Stimulated activated CD4-positive, alpha-beta T cell treated with anti-CD3 and anti-CD28 coated beads, TNF-alpha, amount 100 ng/mL, for 1 hour (primary cell): ENCODE measurements at places on chromosomes 1 and 21.
A peak's percentile ranks its signal among the peaks of the same experiment; 100 is the strongest.

- DNase-seq = no peak
Observed at GRCh38 chr1:11027316-11027715, 14.9 kb downstream of the TARDBP start.

- no peak for DNase-seq
Observed at GRCh38 chr1:59071289-59071688, 225.6 kb upstream of the FGGY start.

DNA sequence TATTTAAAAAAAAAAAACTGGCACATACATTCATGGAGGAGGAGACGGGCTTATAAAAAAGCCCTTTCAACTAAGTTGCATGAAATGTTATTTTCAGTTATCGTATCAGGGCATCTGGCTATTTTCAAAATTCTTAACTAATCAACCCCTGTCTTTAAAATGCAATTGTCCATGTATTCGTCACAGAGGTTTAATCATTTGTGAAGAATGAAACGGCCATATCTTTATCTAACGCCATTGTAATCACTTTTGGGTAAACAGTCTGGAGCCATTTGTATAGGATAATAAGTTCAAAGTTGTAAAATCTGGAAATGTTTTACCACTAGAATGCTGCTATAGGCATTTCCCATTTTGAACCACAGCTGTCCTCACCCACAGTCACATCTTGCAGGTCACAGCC, 30.4 kb downstream of the SLC30A10 start:
- DNase-seq = no peak

GRCh38 chr1:31198600-31198999, 41.1 kb downstream of the NKAIN1 start:
- no peak for DNase-seq

GRCh38 chr1:54359393-54360162, 46.6 kb downstream of the SSBP3 start:
- no peak for DNase-seq

DNA sequence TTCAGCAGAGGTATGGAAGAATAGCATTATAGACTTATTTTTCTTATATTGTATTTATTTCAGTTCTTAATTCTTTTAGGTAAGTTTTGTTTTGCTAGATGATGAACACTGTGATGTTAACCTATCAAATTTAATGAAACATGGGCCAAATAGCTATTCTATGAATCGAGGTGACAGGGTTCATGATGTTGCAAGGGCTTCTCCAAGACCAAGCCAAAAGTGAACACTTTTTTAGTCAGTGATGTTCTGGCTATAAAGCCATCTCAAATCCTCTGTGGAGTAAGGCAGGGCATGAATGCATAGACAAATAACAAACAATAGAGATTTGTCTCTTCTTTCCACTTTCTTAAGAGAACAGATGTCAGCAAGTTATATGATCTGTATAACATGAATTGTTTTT, 26.7 kb downstream of the C1orf146 start:
- no peak for DNase-seq

GRCh38 chr1:21295002-21295401, 4.7 kb upstream of the ECE1 start:
- peak; percentile 30 for DNase-seq

DNA sequence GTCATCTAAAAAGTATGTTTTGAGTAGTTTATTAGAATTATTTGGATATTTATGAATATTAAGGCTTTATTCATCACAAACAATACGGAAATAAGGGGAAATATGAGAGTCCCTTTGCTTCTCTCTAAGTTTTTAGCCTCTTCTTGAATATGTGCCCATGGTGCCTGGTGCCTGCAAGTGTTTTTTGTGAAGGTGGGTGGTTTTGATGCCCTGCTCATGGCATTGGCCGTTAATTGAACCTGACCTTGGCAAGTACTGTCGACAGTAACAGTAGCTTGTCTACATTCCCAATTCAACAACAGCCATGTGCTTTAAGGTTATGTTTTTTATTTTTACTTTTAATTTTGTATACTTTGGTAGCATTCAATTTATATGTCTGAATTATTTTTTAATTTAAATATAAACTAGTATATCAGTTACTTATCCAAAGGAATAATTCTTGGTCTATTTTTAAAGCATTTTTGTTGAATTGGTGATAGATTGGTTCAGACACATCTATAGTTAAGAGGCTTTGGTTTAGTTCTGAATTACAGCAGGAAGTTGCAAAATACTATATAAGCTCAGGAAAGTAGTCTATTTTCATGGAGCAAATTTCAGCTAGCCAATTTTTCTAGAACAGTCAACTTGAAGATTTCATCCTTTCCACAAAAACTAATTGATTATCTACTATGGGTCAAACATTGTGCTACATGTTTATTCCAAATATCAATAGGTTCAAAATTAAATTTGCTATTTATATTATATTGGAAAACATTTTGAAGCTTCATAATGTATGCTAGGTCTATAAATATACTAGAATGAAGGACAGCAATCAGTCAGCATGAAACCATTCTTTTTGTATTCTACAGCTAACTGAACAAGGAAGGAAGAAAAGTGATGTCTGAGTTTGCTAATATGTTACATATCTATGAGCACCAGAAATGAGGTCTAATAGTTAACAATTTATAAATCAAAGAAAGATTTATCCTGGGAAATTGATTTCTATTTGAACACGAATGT, 184.4 kb downstream of the MRPL39 start:
- DNase-seq = no peak

GRCh38 chr21:31425138-31425537, 81.1 kb upstream of the TIAM1 start:
- DNase-seq = no peak

- no peak for DNase-seq
Observed at GRCh38 chr1:216221260-216221700, 202.0 kb downstream of the USH2A start.

DNA sequence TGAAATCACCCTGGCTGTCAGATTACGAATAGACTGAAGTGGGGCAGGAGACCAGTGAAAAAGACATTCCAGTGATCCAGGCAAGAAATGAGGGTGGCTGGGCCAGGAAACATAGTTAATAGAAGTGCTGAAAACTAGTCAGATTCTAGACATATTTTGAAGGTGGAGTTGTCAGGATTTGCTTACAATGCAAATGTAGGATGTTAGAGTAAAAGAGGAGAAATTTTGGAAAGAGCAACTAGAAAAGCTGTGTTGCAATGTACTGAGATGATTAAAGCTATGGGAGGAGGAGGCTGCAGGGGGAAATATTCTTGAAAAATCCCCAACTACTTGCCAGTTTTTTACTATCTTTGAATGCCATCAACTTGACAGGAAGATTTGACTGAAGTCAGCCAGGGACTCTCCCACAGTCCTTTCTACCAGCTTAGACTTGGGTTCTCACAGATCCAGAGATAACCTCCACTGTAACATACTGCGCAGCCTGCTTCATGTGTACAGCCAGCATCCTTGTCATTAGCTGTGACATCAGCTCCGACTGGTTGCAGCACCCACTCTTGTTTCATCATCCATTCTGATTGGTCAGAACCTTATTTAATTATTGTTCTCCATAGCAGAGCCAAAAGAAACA, 109.7 kb downstream of the TSEN15 start:
- no peak for DNase-seq

DNA sequence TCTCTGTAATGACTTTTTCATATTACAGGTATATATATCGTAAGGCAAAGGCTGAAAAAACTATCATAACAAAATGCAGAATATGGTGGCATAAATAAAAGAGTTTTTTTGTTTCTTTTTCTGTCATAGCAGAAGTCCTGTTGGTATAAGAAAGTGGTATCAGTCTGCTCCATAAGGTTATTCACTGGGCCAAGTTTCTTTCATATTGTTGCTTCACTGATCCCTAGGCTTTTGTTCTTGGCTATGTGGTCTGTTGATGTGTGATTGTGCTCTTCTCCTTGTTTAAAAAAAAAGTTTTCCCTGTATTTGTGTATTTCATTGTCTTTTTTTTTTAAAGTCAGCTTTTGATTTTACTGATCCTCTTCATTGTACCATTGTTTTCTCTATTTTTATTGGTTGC, 26.0 kb downstream of the PTBP2 start:
- DNase-seq = no peak

DNA sequence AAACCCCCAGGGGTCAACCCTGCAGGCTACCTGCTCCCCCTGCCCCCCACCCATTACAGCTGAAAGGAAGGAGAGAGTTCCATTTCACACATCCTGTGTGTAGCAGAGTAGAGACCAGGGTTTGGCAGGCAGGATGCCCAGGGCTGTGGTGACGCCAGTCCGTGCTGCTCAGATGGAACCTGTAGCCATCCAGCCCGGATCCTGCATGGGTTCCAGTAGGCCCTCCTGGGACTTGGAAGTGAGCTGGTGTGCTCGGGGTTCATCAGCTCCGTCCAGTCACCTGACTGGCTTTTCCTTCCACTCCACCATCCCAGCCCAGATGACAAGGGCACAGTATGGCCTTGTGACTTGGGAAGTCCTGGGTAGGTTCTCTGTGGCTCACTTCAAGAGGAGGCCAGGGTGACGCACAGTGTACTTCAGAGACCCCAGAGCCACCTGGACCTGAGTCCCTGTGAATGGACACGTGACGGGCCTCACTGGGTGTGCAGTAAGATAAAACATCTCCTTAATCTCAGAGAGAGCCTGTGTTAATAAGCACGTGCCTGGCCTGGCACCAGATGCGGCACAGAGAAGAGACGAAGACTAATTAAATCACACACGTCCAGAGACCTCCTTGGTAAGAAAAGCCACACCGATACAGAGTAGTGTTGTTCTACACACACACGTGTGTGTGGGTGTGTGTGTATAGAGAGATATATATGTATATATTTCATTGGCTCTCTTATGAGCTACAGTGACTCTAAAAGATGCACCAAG, 16.0 kb downstream of the ITPKB start:
- DNase-seq = no peak

GRCh38 chr1:39268112-39268581, 63.7 kb downstream of the MACF1 start:
- no peak for DNase-seq

- no peak for DNase-seq
Observed at GRCh38 chr21:25494804-25495203, 112.5 kb downstream of the MRPL39 start.
